AG08395 (cell line): ENCODE measurements at places on chromosomes 13 and 19.

DNA sequence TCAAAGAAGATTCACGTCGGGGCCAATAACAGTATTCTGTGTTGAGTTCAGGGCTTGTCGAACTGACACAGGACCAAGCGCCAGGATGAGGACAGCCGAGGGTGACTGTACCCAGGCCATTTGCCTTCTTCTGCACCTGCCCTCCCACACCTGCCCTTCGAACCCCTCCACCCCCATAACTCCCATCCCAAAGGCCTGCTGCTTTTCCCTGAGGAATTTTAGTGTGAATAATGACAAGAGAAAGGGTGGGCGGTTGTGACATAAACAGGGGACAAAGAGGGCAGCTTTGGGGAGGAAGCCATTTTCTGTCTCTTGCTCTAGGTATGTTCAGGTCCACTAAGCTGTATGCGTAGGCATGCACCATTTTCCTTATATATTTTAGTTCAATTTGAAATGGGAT, 26.1 kb downstream of the GJA3 start:
- no peak for DNase-seq

DNA sequence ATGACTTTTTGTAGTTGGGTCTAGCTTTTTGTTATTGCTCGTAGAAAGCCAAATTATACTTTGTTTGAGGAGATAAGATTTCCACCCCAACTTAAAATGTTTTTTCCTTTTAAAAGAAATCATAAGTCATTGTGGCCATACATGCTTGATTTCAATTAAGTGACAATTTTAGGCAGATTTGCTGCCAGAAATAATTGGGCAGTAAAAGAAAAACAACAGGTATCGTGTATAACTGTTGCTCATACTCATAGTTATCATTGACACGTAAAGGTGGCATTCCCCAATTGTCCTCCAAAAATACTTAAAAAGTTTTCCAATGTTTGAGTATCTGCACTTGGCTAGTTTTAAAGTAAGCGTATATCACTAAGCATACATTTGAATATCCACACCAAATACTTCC, 313.0 kb downstream of the TEX29 start:
- no peak for DNase-seq

DNA sequence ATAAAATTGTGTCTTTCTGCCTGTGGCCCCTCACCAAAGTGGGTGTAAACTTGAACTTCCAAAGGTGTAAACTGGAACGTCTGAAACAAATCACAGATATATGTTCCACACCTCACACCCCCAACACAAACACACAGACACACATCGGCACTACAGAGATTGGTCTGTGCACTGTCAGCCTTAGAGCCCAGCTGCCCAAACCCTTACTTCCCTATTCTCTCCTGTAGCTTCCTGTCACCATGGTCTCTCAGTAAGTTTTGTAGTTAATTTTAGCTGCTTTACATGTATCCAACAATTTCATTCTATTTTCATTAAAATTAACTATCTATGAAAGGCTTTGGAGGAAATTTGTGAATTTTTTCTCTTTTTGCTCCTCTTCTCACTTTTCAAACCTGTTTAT, 5.4 kb downstream of the TM9SF2 start:
- no peak for DNase-seq

- no peak for DNase-seq
These were observed 724.3 kb upstream of the SLITRK1 start for GRCh38 chr13:84606616-84607015.

DNA sequence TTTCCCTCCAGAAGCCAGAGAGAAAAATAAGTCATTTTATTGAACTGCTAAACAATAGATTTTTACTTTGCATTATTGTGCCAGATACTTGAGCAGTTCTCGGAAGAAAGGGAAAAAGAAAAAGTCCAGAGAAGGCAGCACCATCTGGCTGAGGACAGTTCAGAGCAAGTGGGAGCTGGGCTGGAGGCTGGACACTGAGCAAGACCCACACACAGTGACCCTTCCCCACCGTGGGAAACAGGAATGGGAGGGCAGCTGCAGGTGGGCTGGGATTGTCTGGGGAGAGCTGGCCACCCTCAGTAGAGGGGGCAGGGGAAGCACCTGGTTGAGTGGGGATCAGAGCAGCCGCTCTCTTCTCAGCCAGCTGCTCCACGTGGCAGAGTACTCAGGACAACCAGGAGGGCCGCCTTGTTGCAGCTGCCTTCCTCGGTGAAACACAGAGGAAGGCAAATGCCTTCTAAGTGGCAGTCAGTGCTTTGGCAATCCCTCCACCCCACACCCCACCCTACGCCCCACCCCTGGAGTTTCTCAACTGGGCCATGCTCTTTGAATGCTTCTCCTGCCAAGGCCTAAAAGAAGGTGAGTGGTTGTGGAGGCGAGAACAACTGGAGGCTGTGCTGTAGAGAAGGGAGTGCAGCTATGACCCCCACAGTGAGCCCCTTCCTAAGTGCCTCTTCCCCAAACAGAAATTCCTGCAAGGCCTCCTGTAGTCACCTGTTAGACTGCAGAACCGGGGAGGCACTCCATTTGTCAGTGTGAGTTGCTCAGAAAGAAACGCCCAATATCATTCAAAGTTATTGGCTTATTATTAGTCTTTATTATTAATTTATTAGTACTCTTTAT, 179.3 kb downstream of the ZIC5 start:
- DNase-seq, result no peak

GRCh38 chr13:50156140-50156539, 140.9 kb downstream of the KCNRG start:
- peak; percentile 79 for DNase-seq

- no peak for DNase-seq
These were observed 512 bp downstream of the CC2D1A start for GRCh38 chr19:13906521-13906904.

GRCh38 chr19:14381689-14382474, 638 bp downstream of the ADGRE5 start:
- DNase-seq, result peak; percentile 61
